ENCODE measurements at places on chromosomes 2 and 18.
A peak's percentile ranks its signal among the peaks of the same experiment; 100 is the strongest.

GRCh38 chr18:46899274-46899948 lies 17.9 kb downstream of the PIAS2 start:
- DNase-seq = no peak

DNA sequence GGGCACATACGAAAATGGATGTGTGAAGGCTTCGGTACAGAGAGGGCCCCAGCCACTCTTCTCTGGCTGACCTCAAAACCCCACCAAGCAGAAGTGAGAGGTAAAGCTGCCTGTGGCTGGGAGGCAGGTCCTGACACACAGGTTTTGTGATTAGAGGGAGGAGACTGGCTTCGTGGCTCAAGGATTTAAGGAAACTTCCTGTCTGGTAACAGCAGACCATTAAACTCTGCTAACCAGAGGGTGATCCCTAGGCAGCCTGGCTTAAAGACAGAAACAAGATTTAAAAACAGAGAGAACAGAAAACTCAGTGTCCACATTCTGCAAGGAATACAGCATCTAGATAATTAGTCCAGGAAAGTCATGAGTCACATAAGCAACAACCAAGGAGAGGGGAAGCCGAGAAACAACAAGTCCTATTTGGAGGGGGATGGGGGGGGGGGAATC lies 101.9 kb downstream of the NFATC1 start:
- DNase-seq = peak; percentile 28

DNA sequence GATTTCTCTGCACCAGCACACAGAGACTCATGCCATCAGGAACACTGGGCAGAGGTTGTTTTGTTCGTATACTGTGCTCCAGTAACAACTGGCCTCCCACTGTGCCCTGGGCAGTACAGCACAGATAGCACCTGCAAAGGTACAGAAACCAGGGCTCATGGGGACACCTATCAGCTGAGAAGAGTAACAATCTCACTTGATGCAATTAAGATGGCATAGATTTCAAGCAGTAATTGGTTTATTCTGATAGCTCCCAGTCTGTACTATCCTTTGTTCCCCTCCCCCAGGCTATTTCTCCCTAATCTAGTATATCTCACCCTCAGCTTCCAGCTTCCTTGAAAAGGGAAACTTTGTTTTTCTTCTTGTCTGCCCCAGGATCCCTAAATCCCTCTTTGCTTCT lies 343.9 kb upstream of the MMADHC start:
- DNase-seq = no peak

DNA sequence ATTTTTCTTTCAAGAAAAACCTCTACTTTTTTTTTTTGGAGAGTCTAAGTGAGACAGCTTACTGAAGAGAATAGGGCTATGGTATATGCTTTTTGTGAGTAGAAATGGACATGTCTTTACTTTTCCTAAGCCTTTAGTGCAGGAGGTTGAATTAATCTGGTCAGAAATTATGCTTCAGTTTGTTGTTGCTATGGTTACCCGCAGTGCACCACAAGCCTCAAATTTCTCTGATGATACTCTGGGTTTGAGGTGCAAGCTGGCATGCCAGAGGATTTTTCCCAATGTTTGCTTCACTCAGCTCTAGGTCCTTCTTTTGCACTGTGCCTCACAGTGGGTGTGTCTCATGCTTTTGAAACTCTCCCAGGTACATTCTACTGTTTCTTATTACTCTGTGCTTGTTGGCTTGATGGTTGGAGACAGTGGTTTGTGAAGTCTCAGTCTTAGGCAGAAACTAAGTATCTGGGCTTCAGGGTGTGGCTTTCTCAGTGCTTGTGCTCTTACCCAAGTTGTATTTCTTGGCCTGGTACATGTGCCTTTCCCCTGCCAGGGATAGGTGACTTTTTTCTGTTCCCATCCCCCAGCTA lies 278.3 kb downstream of the RBM43 start:
- DNase-seq = no peak

DNA sequence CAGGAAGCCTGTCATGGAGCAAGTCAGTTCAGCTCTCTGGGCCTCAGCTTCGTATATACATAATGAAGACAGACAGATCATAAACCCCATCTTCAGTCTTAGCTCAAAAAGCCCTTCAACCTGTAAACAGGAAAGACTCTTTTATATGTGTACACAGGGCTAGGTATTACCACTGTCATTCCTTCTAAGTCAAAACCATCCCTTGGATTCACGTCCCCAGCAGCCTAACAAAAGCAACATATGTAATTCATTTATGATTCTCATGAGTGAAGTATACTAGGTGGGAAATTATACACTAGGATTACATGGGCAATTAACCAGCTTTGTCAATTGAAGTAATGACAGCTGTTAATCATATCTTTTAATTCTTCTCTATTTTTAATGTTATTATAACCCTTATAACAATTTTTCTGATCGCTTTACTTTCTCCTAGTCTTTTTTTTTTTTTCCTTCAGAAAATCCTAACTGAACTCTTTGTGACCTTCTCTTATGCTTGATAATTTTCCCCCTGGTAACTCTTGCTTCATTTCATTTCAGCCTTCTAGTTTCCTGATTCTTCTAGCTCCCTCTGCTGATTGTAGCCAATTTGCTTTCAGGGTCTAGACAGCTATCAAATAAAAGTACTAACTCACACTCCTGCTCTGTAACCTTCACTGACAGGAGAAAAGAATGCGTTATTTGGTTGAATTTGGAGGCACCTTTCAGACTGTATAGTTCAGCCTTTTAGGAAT lies 99.7 kb downstream of the RBM43 start:
- DNase-seq = no peak

DNA sequence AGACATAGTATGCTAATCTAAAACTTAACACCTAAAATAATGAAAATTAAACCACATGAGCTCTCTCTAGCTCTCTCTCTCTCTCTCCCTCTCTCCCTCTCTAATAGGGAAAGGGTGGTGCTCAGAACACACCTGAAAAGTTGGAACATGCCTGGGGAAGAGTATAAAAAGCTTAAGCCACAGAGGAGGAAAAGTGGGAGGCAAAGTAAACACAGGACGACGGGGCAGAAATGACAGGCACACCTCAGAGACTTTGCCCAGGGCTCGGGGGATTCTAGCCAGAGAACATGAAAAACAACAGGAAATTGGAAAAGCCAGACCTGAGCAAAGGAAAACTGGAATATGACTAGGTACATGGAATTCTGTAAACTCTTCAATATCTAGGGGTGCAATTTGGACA lies 666.1 kb downstream of the BCL11A start:
- no peak for DNase-seq

DNA sequence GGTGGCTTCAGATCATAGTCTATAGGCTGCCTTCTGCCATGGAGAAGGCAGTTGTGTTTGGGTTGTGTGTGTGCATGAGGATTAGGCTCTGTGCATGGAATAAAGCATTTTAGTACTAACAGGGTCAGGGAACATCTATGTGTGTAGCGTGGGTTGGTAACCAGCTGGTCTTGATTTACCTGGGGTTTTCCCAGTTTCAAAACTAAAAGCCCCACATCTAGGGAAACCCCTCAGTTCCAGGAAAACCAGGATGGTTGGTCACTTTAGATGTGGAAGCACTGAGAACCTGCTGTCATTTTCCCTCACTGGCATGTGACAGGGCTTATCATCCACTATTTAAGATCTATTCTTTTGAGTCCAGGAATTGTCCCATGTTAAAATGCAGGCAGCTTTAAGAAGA lies 116.3 kb downstream of the POLE4 start:
- no peak for DNase-seq

GRCh38 chr2:1814061-1814460 lies 69.7 kb upstream of the PXDN start:
- DNase-seq = no peak

GRCh38 chr18:7940971-7941370 lies 373.9 kb downstream of the PTPRM start:
- DNase-seq = no peak

DNA sequence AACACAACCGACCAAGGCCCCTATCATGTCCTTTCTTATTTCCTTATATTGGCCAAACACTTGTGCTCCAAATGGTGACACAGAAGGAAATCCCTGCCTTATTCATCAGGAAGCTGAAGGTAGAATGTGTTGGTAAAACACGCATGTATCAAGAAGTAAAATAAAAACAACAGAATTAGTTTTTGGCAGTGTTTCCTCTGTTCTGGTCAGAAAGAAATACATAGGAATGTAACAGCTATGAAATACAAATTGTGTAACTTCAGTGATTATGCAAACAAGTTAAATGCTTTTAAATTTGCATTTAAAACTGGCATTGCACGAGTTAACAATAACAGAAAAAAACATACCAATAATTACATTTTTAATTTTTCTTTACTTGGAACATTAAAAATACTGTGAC lies 19.3 kb downstream of the ST6GAL2 start:
- no peak for DNase-seq

DNA sequence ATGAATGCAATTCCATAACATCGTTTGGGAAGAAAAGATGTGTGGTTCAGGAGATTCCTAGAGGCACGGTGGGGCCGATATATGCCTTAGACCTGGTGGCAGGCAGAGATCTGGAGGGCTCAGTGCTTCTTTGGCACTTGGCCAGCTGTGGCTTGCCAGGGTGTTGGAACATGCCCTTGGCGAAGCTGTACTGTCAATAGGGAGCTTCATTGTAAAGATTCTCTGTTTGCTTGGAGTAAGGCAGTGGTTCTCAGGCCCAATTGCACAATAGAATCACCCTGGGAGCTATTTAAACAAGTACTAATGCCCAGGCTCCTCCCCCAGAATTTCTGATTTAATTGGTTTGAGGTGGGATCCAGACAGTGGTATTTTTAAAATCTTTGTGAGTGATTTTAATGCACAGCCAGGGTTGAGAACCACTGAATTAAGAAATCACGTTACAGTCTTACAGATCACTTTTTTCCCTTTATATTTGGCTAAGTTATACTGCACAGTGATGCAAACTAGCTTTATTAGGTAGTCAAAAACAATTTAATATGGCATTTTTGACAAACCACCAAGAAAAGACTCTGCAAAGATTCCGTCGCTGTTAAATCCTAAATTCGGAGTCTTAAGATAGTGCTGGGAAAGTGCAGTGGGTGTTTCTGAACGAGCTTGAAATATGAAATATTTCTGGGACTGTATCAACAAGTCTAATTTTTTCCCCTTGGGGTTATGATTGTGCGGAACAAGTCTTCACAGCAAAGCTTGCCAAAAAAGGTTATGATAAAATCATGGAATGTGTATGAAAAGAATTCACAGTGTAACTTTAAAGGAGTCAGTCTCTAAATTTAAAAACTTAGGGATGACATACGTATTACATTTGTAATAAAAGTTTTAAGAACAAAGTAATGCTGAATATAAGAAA lies 78.0 kb downstream of the CRIM1 start:
- no peak for DNase-seq

DNA sequence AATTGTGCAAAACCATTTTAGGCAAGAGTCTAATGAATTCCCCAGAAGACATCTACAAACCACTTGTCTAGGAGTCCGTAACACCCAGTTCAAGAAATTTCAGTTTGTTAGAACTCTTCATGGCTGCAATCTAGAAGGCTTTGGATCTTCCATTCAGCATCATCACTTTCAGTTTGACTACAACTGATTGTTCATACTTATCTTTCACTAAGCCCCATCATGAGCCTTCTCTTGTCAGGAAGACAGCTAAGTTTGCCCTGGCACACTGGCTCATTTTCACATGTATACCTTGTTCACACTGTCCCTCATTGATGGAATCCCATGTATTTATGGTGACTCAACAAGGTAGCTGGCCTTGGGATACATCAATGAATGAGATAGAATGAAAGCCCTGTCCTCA lies 898.4 kb upstream of the CELF4 start:
- no peak for DNase-seq

GRCh38 chr18:48657447-48658120 lies 118.8 kb downstream of the CTIF start:
- no peak for DNase-seq

- DNase-seq = no peak
These were observed at the start of gene FAM228A for GRCh38 chr2:24174851-24175277. FAM228A (plus strand) TSS chr2:24175053; CDS start chr2:24175481, 428 bp downstream.

- DNase-seq = no peak
These were observed 9.6 kb downstream of the ANTXR1 start for GRCh38 chr2:69022548-69022947.

DNA sequence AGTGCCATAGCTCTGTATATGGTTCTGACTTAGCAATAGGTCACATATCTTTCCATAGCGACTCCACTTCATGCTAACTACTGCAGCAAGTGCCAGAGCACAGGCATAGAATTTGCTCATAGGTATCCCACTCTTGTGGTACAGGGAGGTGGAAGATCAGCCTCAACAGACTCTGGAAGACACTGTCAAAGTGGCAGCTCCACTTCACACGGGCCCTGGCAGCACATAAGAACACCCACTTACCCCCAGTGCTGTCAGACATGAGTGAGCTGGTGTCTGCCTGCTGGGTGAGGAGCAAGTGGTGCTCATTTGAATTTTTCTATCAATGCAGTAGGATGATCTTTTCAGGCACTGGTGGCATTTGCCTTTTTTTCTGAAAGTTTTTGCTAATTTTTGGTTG lies 48.6 kb downstream of the BCL2L11 start:
- DNase-seq = no peak
